ACHN (cell line): ENCODE measurements at places on chromosomes 6 and 20.

GRCh38 chr6:161424421-161424820, 150.6 kb upstream of the AGPAT4 start:
- no peak for DNase-seq

- no peak for DNase-seq
Observed at GRCh38 chr6:136552054-136552453, 1.8 kb upstream of the MAP7 start.

GRCh38 chr20:5489601-5490000, 172.8 kb upstream of the PROKR2 start:
- no peak for DNase-seq

GRCh38 chr6:53918854-53919510, 124.2 kb downstream of the LRRC1 start:
- DNase-seq = no peak
